ENCODE measurements at places on chromosomes 1 and 21.

GRCh38 chr21:43328958-43329691 lies 97.8 kb downstream of the SIK1 start:
- no peak for DNase-seq

DNA sequence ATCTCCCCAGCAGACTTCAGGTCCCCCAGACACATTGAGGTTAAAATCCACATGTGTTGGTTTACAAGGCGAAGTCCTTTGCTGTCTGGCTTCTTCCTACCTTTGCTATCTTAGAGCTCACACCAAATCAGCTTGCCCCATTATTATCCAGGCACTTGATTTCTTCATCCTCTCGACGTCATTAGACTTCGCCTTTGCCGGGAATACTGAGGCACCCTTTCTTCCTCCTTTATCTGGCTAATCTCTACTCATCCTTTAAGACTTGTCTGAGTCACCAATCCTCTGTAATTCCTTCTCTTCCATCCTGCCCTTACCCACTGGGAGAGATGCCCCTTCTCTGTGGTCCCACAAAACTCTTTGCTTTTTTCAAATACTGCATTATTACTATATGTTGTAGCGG lies 9.2 kb upstream of the XCL2 start:
- DNase-seq, result no peak

DNA sequence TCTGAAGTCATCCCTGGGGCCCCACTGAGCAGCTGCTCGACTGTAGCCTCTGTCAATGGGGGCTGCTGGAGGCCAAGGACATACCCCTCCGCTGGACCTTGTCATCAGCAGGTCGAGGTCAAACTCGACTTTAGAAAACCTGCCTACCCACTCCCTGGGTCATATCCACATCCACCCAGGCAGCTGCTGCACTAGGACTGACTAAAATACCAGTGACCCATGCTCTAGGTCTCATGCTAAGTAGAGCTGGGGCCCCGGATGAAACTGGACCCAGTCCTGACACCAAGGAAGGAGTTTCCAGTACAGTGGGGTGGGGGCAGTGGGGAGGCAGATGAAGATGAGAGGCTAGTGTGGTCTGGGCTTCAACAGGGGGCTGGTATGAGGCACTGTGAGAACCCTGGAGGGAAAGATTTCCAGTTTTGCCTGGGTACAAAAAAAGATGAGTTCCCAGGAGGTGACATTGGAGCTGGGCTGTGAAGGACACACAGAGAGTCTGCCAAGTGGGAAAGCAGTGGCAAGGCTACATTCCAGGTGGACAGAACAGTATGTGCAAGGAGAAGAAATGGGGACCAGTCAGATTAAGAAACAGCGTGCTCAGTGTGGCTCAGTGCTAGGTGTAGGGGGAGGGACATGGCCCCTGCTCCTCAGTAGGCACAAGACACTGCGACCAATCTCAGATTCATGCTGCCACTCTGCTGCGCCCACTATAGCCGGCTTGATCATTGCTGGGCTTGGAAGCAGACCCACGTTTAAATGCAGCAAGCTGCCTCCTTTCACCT lies 12.4 kb downstream of the SLC2A1 start:
- no peak for DNase-seq

GRCh38 chr1:211875541-211875940 lies 45.0 kb upstream of the LPGAT1 start:
- DNase-seq, result no peak

DNA sequence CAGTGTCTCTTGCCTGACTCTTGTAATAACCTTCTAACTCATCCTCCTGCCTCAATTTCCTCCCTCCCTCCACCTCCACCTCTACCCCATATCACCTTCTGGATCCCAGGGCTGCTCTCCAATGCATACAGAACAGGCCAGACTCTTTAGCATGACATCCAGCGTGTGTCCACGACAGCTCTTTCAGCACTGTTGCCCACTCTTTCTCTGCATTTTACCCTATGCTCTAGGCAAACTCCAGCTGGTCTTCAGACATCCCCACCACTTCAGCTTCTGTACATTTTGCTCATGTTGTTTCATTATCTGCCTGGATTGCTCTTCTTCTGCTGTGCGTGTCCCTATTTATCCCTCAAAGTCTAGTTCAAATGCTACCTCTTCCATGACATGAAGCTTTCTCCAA lies 4.8 kb downstream of the INKA2 start:
- DNase-seq, result no peak
